ENCODE measurements at places on chromosomes 1 and 21.

DNA sequence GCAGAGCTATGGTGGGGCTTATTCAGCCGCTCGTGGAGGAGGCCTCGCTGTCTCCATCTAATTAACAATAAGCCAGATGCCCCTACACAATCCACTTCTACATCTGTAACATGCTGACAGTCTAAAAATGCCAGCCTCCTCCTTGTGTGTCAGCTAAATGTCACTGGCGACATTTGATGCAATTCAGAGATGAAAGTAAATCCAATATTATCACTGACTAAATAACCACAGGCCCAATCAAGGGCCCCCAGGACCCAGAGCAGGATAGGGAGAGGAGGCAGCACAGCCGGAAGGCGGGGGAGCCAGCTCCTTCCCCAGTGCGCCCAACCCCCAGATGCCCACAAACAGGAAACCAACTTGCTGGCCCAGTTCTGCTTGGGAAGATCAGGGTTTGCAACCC is 76.6 kb downstream of the DMRTA2 start:
- DNase-seq = no peak

DNA sequence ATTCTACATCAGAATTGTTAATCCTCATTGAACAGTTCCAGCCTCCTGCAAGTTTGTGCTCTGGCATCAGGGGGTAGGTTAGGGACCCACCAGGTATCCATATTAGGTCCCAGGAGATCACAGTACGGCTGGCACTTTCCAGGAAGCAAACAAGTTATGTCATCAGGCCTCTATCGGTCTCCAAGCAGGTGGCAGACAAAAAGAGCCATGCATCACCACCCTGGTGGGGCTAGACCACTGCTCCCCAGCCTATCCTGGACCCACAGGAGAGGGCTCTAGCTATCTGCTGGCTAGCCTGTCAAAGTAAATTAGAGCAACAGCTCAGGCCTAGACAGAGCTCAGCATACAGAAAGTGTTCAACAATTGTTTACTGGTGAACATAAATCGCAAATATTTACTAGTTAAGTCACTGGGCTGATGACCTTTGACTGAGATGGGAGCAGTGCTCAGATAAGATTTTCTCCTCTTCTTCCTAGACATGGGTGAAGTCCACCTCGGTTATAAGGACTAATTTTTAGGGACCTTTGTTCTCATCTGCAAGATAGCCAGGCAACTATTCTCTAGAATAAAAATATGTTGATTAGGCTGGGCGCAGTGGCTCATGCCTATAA is 6.4 kb downstream of the NUAK2 start:
- DNase-seq = no peak

GRCh38 chr1:82110366-82111254 is 309.9 kb downstream of the ADGRL2 start:
- DNase-seq = no peak

GRCh38 chr1:42961312-42962091 is 2.8 kb upstream of the SLC2A1 start:
- DNase-seq = no peak

GRCh38 chr1:96048572-96049212 is 672.9 kb upstream of the PTBP2 start:
- no peak for DNase-seq

GRCh38 chr1:216222288-216222687 is 201.0 kb downstream of the USH2A start:
- DNase-seq = no peak

DNA sequence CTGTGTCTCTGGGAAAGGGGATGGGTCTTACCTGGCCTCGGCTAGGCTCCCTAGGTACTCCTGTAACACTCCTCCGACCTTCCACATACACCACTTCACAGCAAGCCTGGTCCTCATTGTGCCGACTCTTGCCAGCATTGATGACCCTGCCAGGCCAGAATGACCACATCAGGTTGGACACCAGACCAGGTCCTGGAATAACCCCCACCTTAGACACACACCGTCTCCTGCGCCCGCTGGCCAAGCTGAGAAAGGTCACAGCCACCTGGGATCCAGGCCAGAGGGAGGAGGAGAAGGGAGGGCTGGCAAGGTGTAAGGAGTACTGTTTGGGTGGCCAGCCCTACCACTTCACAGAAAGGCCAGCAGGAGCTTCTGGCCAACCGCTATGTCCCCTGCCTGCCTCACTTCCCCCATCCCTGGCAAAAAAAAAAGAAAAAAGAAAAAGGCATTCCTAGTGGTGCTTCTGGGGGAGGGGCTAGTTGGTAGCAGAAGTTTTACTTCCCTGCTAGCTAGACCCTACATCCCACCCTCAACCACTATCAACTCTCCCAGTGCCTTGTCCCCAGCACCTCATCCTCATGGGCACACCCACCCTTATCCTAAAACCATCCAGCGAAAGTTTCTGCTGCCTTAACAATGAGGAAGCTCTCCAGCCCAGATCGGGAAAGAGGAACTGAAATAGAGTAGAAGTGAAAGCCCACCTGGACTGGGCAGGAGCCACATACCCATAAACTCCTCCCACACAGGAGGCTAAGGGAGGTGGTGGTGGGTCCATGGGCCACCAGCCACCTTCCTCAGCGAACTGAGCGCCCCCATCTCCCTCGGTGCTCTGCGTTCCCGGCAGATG is 1.4 kb downstream of the PPM1J start:
- DNase-seq = no peak
